GM20000 (cell line): ENCODE measurements at places on chromosomes 1 and 21.
A peak's percentile ranks its signal among the peaks of the same experiment; 100 is the strongest.

DNA sequence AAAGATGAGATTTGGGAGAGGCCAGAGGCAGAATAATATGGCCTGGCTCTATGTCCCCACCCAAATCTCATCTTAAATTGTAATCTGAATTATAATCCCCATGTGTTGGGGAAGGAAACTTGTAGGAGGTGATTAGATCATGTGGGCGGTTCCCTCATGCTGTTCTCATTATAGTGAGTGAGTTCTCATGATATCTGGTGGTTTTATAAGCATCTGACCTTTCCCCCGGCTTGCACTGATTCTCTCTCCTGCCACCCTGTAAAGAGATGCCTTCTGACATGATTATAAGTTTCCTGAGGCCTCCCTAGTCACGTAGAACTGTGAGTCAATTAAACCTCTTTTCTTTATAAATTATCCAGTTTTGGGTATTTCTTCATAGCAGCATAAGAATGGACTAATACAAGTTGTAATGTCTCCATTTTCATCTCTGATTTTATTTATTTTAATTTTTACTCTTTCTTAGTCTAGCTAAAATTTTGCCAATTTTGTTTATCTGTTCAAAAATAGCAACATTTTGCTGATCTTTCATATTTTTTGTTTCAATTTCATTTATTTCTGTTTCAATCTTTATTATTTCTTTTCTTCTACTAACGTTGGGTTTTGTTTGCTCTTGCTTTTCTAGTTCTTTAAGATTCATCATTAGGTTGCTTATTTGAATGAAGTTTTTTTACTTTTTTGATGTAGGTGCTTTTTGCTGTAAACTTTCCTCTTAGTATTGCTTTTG, 67.0 kb upstream of the ZRANB2 start:
- no peak for DNase-seq

DNA sequence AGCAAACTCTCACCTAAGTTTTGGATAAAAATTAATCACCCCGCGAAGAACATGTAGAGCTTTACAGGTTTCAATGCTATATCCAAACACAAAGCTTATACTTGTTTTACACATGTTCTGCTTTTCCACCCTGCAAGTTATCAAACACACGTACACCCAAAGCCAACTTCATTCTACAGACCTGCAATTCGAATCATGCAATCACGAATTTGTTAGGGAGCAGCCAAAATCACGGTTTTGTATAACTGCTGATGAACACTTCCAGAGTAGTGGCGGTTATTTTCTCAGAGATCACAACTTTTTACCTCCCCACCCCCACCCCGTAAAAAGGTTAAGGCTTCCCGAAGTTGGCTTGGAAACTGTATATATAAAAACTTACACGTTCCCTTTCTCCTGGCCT, 1.4 kb downstream of the HMGN1 start:
- DNase-seq, result no peak

- no peak for DNase-seq
These were observed 142.3 kb downstream of the PLXNA2 start for GRCh38 chr1:208101661-208102431.

GRCh38 chr1:58979677-58980076, 195.8 kb upstream of the JUN start:
- no peak for DNase-seq

DNA sequence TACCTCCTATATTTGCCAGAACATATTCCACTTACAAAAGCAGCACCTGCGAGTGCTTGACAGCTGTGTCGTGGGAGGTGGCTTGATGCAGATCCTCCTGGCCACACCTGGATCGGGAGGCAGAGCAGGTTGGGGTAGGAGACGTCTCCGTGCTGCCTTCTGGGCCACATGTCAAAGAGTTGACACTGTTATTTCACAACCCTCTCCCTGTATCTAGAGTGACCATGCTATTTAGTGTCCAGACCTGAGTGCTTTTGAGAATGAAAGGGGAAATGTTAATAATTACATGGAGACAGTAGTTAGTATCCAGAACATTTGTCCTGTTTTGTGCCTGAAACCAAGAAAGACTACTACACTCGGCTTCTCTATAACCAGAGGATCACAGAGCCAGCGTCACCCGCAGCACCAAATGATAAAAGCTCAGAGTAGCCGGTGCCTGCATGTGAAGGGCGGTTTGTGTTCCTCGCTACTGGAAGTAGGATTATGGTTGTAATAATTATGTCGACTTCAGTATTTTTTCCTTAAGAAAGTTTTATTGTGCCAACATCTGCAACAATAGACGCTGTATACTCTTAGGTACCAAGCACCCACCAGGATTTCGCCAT, 77.1 kb downstream of the GALNT2 start:
- DNase-seq, result no peak

GRCh38 chr1:178651742-178652141, 73.3 kb upstream of the RALGPS2 start:
- no peak for DNase-seq

DNA sequence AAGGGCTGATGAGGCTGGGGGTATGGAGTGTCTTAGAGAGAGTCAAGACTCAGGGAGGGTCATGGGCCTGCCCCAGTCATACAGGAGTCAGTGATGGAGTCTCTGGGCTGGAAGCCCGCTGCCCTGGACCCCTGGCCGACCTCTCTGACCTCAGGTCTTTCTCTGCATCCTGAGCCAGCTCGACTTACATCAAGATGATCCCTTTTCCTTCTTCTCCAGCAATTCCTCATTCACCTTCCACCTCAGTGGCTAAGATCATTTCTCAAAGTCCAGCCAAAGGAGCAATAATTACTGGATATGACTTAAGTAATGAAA, 308.6 kb downstream of the MATN1 start:
- DNase-seq, result no peak

GRCh38 chr21:33359446-33359845, 34.7 kb downstream of the IFNAR1 start:
- no peak for DNase-seq

GRCh38 chr21:45836694-45837670, 144.6 kb upstream of the COL6A1 start:
- DNase-seq, result no peak

DNA sequence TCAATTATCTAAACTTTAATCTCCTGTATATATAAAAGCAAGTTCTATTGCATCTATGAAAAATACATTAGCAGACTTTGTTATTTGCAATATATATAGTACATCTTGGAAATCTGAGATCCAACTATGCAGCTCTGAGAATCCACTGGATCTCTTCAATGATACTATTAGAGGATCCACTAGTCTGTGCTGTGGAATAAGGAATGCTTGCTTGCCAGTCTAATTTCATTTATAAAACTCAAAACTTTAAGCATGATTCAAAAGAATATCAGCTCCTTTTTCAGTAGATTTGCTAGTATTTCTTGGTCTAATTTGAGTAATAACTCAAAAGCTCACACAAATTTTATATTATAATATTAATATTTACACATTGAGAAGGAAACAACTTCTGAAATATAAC, 115.1 kb downstream of the SPATA6 start:
- no peak for DNase-seq

DNA sequence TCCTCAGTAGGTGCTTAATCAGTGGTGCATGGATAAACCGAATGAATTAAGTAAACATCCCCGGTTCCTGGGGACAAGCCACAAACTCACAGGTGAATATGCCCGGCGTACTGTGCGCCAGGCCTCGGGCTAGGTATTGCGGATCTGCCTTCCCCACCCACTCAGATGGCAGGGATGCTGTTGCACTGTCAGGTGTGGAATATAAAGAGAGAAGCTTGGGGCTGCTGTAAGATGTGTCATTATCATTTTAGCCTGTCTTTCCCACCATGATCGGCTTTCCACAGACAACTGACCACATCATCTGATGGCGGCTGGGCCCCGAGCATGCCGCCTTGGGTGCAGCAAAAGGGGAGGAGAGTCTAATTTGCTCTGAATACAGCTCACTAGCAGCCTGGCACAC, 45.4 kb upstream of the LRP8 start:
- no peak for DNase-seq

GRCh38 chr1:234675572-234675971, 65.6 kb upstream of the IRF2BP2 start:
- no peak for DNase-seq

GRCh38 chr1:75791022-75791421, 5.0 kb downstream of the RABGGTB start:
- no peak for DNase-seq

GRCh38 chr1:175591083-175591743, 152.2 kb downstream of the TNR start:
- DNase-seq, result no peak

DNA sequence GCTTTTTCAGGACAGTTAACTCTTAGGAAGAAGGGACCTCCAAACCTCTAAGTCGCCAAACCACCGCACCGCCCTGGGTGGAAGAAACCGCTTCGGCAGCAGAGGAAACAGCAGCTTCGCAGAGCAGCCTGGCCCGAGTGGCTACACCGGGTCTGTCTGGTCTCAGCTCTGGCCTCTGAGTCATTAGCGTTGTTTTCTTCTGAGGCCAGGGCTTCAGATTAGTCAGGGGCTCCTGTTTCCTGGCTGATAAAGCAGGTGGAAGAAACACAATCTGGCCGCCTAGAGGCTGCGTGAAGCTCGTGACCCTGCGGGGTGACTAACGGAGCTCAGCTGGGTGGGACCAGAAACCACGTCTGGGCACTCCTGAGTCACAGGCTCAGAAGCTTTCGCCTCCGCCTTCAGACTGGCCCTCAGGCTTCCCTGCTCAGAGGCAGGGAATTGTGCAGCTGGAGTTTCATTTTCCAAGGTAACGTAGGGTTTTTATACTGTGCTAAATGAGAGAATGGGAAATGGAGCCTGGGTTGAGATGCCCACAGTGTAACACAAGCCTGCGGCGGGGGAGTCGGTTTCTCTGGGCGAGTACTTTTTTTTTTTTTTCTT, 44.9 kb downstream of the CHAF1B start:
- peak; percentile 80 for DNase-seq

DNA sequence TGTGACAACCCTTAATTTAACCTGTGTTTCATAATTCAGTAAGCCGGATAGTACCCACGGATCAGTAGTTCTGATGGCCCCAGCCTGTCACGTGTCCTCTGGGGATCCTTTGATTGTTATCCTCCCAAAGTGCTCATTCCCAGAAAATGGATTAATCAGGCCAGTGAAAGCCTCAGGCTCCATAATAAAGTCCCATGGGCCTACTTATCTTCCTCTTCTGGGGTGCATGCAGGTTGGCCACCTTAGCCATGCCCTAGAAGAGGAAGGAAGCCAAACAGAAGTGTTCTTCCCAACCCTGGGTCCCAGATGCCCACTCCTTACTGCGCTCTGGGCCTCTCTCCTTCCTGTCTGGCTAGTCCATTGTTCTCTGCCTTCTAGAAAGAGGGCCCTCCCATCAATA, 146.1 kb downstream of the EDEM3 start:
- no peak for DNase-seq

- DNase-seq, result no peak
These were observed 16.7 kb downstream of the SOAT1 start for GRCh38 chr1:179310291-179310690.

DNA sequence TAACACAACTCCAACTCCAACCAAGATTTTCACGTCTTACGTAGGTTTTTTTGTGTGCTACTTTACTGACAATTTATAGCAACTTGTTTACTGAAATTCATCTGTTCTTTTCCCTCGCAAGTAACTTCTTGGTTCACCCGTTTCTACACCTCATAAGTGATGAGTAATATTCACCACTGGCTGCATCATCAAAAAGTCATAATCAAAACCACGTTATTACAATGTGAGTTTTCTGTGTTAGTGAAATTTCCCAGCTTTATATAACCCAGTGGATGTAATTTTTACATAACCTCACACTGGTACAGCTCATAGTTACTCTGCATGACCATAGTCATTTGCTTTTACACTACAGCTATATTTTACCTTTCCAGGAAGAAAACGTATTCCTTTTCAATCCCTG, 401.1 kb upstream of the LYPLAL1 start:
- no peak for DNase-seq

DNA sequence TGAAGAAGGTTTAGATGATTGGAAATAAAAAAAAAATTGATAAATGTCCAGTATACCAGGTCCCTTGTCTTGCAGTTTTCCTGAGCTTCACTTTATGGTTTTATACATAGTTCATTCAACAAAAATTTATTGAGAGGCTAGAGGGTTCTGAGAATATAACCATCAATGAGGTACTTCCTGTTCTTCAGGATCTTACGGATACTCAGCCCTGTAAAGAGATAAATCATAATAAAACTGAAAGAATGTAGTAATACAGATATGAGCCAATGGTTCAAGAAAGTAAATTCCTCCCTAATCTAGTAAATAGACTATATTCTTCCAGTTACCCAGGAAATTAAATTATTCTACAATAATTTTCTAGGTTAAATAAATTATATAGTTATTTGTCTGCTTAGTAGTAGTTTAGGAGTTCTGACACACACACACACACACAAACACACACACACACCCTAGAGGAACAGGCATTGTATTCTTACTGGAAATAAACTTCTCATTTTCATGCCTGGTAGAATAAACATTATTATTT, 70.4 kb upstream of the HMCN1 start:
- DNase-seq, result no peak

DNA sequence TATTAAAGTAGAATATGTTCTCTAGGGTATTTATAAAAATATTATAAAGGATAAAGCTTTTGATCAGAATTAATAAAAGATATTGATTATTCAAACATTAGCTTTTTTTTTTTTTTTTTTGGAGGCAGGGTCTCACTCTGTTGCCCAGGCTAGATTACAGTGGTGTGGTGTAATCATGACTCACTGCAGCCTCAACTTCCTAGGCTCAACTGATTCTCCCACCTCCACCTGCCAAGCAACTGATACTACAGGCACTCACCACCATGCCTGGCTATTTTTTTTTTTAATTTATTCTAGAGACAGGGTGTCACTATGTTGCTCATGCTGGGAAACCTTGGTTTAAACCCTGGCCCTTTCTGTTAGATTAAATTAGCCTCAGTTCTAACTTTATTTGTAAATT, 188.3 kb downstream of the CLEC20A start:
- DNase-seq, result no peak

GRCh38 chr1:8965121-8965820, 19.6 kb downstream of the CA6 start:
- no peak for DNase-seq

DNA sequence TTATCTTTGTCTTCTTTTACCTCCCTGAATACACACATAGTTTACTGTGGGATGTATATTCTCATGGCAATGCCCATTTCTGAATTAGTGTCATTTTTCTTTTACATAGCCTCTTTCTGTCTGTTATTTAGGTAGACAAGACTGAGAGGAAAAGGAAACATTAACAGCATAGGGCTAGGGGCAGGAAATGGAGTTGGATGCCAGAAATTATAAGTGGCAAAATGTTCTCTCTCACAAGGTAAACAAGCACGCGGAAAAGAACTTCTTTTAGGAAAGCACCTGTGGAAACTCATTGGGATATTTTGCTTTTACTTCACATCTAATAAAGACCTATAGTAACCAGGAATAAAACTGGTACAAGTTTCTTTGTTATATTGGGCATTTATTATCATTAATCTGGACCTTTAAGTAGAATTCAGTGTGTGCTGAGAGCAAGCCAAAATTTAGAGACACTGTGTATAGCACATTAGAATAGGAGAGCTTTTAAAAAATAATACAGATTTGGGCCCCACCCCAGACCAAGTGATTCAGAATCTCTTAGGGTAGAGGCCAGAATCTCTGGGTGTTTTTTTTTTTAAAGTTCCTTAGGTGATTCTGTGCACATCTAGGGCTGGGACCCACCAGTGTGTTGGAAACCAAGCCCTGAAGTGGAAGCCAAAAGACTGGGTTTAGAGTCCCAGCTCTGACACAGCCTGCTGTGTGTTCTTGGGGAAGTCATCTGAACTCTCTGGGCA, 32.7 kb downstream of the S100A10 start:
- DNase-seq, result no peak
